ENCODE measurements at places on chromosomes 13 and 19. TPM values are rescaled to one million over a fixed set of nuclear protein-coding genes. Genes with fewer than 3 reads are reported as not detected.

The HS6ST3 gene
- total RNA-seq: 0.85 TPM

The PEX11G gene
- 10.6 TPM for total RNA-seq

The RAB8A gene
- total RNA-seq: 35.4 TPM

The PRR19 gene
- total RNA-seq: 0.75 TPM

The PLPP2 gene
- 1.5 TPM for total RNA-seq

All from subcutaneous adipose tissue (tissue), 4 donors.